ENCODE measurements at places on chromosomes 2 and 18.
A peak's percentile ranks its signal among the peaks of the same experiment; 100 is the strongest.

DNA sequence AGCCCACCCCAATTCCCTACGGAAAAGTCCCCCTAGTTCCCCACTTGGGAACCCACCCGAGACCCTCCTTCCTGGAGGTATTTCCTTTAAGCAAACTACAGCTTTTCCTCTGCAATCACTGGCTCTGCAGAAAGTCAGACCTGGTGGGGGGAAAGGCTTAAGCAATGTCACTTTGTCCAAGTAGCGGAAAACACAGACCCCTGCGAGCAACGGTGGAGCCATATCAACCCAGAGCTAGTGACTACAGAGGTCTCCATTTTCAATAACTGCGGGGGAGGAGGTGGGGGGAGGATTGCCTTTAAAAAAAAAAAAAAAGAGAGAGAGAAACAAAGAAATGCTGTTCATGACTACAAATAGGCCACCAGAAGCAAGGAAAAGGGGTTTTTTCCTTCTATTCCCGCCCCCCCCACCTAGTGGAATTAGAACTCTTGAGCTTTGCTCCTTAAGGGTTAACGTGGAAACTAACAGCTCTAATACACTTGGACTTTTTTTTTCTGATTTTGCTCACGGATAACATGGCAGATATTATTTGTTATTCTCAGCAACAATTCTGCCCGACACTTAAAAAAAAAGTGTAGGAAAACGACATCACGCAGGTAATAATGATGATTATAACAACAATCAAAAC is 1.1 kb upstream of the FRZB start:
- no peak for DNase-seq

DNA sequence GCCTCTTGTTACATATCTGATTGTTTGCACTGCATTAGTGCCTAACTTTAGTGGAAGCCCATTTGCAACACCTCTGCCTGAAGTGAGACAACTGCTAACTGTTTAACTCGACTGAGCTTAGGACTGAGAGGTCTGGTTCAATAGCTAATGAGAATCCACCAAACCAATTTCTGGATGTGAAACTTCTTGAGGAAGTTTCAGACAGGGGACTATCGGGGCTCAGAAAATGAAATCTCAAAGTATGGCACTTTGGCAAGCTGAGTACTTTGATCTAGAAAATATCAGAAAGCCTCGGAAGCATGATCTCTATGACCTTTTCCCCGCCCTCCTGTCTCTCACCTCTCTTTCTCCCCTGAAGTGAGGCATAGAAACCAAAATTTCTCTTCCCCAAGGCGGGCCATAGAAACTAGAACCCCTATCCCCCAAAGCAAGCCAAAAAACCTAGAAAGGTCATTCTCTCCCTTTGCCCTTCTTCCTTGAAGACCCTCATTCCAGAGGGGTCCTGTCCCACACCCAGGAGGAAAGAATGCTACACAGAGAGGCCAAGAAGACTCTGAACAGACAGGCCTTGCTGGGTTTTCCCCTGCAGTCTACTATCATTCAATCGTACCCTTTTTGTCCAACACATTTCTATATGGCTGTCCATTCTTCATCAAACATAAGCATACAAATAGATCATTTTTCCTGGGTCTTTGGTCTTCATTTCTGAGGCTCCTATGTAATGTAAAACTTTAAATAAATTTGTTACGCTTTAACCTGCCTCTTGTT is 69.6 kb upstream of the CREB1 start:
- no peak for DNase-seq

DNA sequence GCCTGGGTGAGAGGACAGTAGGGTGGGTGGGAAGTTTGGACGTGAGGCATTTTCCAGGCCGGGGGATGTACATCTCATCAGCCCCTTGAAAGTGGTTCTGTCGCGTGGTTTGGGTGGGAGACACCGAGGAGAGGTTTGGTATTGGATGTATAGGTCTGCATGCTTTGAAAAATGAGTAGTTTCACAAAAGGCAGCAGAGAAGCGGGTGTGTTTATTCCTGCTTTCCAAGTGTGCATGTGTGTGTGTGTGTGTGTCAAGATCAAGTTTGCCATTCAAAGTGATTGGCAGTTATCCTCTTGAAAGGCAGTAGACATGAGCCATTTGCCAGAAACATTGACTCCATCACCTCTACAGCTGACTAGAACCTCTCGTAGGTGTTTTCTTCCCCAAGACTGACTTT is 423.1 kb upstream of the POU3F3 start:
- DNase-seq = no peak

DNA sequence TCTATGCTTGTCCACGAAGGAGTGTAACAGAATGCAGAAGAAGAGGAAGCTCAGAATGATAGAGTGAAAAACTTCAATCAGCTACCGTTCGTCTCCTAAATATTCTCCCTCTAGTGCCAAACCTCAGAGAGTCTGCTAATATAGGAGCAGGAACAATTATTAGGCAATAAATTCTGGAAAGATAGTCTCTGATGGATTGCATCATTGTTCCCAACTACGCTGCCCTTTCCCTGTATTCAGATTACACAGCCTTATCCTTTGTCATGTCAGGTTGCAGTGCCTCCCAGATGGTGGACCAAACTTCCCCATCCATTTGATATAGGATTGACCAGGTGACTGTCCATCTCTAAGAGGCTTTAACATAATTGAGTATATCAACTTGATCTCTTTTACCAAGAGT is 811.5 kb upstream of the CHAC2 start:
- DNase-seq = no peak

DNA sequence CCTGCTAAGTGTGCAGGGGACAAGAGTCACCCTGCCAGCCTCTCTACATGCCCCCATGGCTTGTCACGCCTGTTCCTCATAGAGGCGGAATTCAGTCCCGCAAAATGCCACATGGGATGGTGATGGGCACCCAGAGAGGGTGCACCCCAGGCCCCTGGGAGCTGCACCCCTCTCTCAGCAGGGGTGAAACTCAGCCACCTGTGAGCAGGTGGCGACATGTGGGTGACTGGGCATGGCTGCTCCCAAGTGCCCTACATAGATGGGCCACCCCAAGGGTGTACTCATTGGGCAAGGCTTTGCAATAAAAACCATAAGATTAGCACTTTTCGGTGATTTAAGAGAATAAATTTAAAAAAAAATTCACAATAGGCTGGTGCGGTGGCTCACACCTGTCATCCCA is 6.3 kb downstream of the HS6ST1 start:
- DNase-seq = no peak

GRCh38 chr2:201257956-201258665 is 2.2 kb upstream of the CASP8 start:
- peak; percentile 23 for DNase-seq

GRCh38 chr2:199703199-199703598 is 147.8 kb downstream of the FTCDNL1 start:
- no peak for DNase-seq

DNA sequence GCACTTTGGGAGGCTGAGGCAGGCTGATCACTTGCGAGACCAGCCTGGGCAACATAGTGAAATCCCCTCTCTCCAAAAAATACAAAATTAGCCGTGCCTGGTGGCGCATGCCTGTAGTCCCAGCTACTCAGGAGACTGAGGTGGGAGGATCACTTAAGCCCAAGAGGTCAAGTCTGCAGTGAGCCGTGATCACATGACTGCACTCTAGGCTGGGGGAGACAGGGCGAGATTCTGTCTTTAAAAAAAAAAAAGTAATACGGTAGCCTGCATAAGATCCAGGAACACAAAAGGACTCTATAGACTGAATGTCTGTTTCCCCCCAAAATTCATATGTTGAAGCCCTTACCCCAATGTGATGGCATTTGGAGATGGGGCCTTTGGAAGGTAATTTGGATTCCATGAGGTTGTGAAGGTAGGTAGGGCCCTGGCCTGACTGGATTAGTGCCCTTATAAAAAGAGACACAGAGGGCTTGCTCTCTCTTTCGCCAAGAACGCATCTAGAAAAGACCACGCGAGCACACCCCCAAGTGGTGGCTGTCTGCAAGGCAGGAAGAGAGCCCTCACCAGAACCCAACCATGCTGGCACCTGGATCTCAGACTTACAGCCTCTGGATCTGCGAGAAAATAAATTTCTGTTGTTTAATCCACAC is 17.0 kb downstream of the MBOAT2 start:
- no peak for DNase-seq

DNA sequence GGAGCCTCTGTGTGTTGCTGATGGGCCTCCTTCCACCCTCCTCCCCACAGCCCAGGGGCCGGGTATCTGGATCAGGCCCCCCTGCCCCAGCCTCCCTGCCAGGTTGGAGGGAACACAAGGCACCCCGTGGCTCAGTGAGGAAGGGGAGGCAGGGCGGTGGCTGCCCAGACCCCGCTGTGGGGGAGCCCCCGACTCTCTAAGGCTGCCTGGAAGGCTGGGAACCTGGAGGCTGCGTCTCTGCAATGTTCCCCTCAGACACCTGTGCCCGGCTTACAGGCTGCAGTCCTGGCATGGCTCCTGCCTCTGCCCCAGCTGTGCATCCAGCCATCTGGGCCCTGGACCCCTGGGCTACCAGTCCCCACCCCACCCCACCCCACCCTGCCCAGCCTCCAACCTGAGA is 438 bp upstream of the MAB21L4 start:
- no peak for DNase-seq

GRCh38 chr2:62441421-62441820 is 64.6 kb downstream of the TMEM17 start:
- DNase-seq = no peak

DNA sequence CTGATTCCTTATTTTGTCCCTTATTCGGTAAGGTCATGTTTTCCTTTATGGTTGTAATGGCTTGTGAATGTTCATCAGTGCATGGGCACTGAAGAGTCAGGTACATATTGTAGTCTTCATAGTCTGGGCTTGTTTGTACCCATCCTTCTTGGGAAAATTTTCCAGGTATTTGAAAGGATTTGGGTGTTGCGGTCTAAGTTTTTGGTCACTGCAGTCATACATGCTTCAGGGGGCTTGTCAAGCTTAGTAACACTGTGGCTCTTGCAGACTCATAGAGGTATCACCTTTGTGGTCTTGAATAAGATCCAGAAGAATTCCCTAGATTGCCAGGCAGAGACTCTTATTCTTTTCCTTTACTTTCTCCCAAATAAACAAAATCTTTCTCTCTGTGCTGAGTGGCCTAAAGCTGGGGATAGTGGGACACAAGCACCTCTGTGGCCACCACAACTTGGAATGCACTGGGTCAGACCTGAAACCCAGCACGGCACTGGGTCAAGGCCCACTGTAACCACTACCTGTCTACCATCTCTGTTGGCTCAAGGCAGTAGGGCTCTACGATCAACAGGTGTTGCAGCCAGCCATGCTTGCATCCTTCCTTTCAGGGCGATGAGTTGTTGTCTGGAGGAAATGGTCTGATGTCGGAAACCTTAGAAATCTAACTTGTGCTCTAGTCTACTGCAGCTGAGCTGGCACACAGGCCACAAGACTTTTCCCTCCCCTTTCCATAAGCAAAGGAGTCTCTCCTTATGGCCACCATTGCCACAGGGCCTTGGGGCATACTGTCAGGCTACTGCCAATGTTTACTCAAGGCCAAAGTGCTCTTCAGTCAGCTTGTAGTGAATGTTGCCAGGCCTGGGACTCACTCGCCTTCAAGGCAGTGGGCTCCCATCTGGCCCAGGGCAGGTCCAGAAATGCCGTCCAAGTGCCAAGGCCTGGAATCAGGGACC is 21.5 kb downstream of the IL1RN start:
- DNase-seq = no peak

- no peak for DNase-seq
Measured at GRCh38 chr2:86213699-86214502, 14.6 kb downstream of the MRPL35 start.

GRCh38 chr2:224146356-224147160 is 107.5 kb upstream of the SERPINE2 start:
- DNase-seq = no peak

DNA sequence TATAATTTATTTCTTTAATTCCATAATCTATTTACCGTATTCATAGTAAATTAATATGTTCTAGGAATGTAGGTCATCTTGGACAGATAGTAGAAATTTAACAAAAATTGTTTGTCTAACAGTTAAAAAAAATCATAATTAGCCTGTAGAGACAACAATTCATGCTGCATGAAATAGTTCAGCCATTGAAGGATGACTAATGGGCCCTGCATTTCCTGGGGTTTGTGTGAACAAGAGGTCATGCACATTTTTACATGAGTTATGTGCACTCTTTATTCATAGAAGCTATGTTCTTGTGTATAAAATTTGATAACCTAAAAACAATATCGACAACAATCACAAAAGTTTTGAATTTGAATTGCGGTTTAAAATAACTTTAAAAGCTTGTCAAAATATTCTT is 1663.6 kb downstream of the SUCLG1 start:
- DNase-seq = no peak

DNA sequence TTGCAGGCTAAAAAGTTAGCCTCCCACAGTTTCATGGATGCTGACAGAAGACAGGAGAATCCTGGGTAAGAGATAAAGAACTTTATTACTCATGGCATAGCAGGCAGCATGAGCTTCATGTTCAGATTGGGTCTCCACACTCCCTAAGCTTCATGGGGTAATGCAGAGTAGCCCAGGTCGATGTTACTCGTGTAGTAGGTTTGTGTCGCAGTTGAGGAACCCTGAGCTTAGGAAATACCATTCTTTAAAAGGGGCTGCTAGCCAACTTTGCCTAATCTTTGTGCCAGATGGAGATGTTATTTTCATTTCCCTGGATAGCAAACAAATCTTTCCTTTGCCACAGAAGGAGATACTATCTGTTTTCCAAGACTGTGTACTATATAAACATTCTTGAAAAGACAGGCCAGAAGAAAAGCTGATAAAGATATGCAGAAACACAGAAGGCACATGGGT is 117.6 kb downstream of the LTBP1 start:
- DNase-seq = no peak

DNA sequence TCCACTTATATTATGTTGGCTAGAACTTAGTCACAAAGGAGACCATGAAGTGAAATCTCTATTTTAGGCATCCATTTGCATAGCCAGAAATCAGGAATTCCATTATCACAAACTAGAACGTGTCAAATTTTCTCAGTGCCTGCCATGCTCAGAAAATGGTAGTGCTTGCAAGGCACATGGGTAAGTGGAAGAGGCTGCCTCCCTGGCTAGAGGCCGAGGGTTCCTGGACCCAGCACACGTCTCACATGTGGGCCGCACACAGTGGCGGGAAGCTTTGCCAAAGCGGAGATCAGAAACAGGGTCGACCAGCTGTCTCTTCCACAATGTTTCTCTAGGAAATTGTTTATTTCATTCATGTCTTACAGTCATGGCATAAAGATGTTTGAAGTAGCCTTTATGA is 42.3 kb downstream of the TRAF3IP1 start:
- no peak for DNase-seq

DNA sequence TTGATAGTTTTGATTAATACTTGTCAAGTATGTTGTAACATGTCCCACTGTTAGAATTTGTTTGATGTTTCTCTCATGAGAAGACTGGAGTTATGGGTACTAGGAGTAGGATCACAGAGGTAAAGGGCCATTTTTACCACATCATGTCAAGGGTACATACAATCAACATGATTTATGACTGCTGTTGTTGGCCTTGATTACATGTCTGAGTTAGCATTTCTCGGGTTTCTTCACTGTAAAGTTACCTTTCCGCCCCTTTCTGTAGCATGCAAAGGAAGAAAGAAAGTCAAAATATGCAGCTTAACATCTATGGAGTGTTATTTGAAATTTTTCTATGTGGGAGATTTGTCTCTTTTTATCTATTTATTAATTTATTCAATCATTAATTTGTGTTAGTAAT is 1456.4 kb downstream of the SUCLG1 start:
- no peak for DNase-seq
